ENCODE measurements at places on chromosomes 12 and 14.

DNA sequence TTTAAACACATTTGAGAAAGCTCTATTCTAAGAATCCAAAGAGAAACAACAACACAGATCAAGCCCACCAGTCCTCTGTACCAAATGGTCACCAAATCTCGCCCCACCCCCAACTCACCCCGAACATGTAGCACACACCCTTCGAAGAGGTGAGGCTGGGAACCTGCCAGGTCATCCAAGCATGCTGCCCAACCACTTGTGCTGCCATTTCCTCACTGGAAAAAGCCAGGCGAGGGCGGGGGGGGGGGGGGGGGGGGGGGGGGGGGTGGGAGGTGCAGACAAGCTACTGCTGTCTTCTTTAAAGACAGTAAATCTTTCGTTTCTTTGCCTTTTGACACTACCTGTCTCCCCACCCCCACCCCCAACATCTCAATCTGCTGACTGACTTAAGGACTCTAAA is 59.9 kb downstream of the SETD3 start:
- no peak for DNase-seq

DNA sequence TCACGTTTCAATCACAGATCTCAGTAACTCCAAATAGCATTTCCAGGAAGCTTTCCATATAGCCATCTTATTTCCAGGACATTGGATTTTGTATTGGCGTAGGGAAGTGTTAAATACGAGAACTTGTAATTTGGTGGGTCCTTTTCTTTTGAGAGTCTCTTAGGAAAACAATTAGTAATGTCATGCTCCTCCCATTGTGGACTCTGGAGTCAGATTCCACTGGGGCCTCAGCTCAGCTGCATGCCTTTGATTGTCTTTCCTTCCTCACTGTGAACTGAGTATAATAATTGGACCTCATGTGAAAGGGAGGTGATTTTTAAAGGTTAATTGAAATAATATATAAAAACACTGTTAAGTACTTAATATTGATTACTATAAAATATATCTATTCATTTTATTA is 462.6 kb downstream of the NPAS3 start:
- no peak for DNase-seq

DNA sequence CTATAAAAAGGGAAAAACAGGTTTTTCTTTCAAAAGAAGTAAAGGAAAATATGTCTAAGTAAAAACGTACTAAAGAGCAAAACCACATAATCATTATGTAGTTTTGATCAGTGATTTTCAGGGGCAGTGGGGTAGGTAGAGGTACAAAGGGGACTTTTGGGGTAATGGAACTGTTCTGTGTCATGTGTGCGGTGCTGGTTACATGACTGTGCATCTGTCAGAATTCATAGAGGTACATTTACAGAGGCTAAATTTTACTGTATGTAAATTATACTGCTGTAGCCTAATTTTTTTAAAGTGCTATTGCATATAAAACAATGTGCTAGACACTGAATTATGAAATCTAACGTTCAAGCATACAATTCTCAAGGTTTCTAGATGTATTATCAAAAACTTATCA is 2.0 kb downstream of the ESR2 start:
- DNase-seq: no peak

DNA sequence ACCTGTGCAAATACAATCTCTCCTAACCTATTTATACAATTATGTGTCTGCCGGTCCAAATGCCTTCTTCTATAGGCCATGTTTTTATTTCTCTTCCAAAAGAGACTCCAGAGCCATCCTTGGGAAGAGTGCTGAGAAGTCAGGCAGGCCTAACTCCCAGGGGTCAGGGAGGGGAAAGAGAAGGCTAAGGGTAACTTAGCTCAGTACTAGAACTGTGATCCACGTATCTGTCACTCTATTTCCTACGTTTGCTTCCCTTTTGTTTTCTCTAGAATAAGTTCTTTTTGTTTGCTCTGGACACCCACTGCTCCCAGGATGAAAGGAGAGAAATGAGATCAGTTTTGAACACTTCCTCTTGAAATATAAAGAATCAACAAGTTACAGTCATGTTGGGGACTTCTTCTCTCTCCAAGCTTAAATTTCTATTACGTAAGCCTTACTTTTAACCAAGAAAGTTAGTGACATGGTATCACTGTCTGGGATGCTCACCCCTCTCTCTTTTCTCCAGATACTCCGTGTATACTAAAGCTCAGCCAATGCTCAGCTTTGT is 79.2 kb downstream of the DAD1 start:
- DNase-seq: no peak

- no peak for DNase-seq
These were observed 50.3 kb upstream of the SRSF5 start for GRCh38 chr14:69716478-69717187.

- no peak for DNase-seq
These were observed 27.9 kb downstream of the RHOF start for GRCh38 chr12:121765573-121765972.

DNA sequence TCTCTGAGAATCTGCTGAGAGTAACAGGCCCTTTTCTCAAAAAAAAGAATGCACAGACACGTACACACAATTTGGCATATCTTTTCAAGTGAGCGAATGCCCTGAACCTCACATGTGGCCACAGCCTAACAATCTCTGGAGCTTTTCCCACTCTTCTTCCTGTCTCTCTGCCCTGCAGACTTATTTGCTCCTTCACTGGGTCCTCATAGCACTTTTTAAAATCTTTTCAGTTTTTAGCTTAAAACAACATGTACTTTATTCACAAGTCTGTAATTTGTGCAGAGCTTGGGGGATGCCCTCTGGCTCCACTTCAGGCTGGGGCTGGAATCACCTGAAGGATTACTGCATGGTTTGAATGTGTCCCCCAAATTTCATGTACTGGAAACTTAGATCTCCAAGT is 9.0 kb downstream of the MAP1LC3B2 start:
- no peak for DNase-seq

- DNase-seq: no peak
These were observed 60.5 kb downstream of the CRADD start for GRCh38 chr12:93737457-93738198.

DNA sequence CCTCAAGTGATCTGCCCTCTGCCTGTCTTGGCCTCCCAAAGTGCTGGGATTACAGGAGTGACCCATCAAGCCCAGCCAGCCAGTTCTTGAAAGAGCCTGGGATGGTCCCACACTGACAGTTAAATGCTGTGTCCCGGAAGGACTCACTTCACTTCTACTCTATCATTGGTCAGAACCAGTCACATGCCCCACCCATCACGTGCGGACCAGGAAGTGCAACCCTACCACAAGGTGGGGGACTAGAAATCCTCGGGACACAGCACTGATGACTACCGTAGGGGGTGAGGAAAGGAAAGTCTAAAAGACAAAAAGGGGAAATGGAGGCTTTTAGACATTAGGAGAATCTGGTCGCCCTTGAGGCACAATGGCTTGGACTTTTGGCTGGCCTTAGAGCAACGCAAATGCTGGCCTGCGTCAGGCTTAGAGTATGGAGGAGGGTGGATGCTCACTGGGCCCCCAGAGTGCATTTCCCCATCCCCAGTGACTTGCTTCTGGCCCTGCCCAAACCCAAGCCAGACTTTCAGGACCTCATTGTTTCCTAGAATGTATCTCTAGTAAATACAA is 207.7 kb downstream of the TTC8 start:
- no peak for DNase-seq

DNA sequence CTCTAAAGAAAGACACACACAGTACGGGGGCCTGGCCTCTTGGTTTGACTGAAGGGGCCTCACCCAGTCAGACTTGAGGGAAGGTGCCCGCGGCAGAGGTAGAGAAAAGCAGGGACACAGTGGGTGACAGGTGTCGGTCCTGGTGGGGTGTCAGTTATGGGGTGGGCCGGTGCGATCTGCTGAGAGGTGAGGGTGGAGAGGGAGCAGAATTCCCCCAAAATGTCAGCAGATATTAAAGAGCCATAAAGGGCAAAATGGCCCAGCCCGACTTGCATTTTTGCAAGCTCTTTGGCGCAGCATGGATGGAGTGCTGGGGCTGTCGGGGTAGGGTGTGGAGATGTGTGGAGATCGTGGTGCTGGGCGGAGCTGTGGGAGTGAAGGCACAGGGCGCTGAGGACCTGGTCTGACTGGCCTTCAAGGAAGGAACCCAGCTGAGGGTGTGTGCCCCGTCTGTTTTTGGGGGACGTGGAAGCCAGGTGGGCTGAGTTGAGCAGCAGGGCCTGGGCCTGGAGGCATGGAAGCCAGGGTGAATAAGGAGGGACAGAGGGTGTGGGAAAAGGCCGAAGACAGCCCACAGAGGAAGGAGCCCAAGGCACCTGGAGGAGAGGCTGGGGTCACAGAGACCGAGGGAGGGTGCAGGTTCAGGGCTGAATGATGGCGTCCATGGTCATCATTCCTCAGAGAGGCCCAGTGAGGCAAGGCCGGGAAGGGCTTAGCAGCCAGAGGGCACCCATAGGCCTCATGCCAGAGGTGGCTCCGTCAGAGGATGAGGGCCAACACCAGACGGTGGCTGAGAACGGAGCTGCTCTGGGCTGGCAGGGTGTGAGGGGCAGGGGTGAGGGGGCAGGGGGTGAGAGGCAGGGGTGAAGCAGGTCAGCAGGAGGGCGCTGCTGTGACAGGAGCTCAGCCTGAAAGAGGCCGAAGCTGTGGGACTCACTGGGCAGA is 48.2 kb upstream of the DYNC1H1 start:
- DNase-seq: no peak

DNA sequence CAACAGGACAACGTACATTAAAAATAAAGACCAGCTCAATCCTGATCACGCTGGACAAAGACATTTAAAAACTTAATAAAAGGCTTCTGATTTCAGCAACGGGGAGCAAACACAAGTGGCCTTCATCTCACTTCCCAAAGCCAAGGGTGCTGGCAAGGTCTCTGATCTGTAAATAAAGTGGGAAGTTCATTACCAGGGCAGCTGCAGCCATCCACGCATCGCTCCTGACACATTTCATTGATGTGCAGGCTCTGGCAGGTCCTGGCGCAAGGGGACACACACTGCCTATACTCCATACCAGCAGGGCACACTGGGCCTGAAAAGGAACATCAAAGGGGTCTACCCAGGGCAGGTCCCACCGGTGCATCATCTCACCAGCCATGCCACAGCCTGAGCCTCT is 51.0 kb downstream of the VWF start:
- no peak for DNase-seq

- no peak for DNase-seq
These were observed 538.9 kb downstream of the SNAPC1 start for GRCh38 chr14:62301080-62301479.

DNA sequence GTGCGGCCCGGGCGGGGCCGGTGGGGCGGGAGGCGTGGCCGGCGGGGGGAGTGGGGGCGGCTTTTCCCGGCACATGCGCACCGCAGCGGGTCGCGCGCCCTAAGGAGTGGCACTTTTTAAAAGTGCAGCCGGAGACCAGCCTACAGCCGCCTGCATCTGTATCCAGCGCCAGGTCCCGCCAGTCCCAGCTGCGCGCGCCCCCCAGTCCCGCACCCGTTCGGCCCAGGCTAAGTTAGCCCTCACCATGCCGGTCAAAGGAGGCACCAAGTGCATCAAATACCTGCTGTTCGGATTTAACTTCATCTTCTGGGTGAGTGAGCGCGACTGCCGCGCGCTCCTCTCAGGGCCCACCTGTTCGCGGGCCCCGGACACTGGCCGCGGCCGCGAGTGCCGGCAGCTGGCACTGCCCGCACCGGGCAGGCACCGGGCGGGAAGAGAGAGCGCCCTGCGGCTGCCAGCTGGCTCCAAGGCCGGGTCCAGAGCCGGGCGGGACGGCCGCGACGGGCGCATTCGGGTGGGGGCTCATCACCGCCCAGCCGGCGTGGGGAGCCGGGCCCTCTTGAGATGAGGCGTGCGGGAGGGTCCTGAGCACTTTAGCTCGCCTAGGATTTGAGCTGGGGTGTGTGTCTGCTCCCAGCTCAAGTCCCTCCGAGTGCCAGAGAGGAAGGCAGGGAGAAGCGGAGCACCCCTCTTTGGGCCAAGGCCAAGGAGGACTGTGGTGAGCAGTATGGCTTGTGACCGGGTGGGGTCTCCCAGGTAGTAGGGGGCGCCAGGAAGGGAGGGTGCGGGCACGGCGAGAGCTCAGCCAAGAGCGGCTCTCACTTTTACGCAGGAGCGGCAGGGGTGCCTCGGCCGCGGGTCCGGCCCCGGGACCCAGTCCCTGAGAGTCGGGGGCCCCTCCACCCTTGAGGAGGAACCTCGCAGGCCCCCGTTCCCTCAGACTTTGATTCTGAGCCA is at the start of gene CD9:
TSS of gene CD9 (plus strand) at position 145 of the 957 bp plus-strand sequence. CDS start at position 245, 100 bp downstream.
- no peak for DNase-seq

GRCh38 chr14:86057018-86057667 is 527.2 kb downstream of the FLRT2 start:
- DNase-seq: no peak

GRCh38 chr12:109731806-109732205 is 18.2 kb downstream of the FAM222A start:
- DNase-seq: no peak

DNA sequence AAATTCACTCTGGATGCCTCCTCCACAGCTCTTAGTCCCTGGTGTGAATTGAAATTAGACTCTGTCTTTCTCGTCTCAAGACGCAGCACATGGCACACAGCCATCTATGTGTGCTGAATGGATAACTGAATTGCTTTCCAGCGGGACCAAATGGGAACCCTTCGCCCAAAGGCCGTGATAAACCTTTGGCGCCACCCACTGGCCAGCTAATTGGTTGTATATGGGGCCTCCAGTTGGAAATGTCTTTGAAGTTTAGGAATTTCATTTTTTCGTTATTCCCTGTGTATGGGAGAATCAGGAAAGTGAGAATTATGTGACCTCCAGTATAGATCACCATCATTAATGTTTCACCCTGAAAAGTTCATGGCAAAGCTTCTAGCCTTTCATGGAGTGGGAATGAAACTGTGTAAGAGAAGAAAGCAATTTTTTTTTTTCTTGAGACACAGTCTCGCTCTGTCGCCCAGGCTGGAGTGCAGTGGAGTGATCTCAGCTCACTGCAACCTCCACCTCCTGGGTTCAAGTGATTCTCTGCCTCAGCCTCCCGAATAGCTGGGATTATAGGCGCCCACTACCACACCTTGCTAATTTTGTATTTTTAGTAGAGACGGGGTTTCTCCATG is 9.8 kb upstream of the HSP90AA1 start:
- peak; percentile 56 for DNase-seq

DNA sequence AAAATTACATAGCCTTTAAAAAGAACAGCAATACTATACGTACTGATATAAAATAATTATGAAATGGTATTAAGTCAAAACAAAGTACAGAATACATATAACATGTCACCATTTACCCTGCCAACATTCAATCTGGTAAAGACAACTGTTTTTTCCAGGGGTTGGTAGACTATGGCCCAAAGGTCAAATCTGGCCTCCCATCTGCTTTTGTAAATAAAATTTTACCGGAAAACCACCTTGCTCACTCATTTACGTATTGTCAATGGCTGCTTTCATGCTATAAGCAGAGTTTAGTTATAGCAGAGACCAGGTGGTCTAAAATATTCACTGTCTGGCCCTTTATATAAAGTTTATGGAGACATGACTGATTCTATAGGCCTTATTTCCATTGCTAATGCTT is 14.0 kb downstream of the CEP290 start:
- DNase-seq: no peak

DNA sequence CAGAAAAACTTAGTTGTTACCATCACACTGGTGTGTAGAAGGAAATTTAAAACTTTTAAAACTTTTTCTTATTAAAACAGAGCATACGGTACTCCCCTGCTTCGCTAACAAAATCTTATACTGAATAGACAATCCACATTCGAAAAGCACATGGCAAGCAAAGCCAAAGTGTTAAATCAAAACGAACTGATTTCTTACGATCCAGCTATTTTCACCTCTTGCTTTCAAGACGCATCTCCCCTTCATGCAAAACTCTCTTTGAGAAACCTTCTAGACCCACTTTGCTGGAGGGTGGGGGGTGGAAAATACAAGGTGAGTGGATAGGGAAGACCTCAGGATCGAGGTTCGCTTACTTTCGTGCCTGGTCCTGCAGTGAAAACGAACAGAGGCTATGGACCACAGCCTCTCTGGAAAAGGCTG is 328 bp downstream of the INTS13 start:
- no peak for DNase-seq
